ENCODE measurements at places on chromosomes 12 and 14.

DNA sequence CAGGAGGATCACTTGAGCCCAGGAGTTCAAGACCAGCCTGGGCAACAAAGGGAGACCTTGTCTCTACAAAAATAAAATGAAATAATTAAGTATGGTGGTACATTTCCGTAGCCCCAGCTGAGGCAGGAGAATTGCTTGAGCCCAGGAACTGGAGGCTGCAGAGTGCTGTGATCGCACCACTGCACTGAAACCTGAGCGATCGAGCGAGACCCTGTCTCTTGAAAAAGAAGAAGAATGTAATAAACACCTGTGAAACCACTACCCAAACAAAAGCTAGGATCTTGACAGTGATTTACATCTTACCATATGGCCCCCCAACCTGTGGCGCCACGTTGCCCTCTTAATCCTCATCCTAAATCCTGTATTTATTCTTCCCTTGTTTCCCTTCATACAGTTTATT is 5.7 kb upstream of the DTX1 start:
- DNase-seq, result no peak

- DNase-seq, result no peak
These were observed 19.3 kb downstream of the PPP2R5E start for GRCh38 chr14:63523735-63524426.

- no peak for DNase-seq
These were observed 413.2 kb downstream of the SOX5 start for GRCh38 chr12:23536293-23536692.

DNA sequence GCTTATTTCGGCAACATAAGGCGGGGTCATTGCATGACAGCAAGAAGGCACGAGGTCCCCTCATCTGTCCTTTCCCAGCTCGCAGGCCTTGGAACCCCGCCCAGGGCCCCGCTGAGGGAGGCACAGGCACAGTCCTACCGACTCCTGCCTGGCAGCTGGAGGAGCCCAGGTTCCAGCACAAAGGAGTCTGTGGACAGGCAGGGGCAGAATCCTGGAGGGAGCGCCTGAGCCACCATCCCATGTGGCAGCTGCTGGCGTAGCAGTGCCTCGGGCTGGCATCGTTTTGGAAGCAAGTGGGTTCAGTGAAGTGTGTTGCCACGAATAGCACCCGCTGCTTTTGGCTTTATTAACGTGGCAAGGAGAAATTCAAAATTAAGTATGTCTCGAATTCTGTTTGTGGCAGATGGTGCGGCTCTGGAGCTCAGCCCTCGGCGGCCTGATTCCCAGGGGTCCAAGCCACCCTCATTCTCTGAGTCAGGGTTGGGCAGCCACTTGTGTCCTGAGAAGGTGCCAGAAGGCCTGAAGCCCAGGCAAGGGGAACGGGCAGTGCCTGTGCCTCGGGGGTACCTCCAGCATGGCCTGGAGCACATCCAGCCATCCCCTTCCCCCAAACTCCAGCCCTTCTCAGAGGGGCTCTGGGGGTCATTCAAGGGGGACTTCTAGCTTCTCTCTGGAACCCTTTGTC is 35.9 kb downstream of the SLC8B1 start:
- DNase-seq, result no peak

- DNase-seq, result no peak
These were observed 136.3 kb downstream of the ADCK1 start for GRCh38 chr14:77936138-77936639.

- DNase-seq, result no peak
These were observed 858 bp upstream of the KCNA1 start for GRCh38 chr12:4908684-4909409.

DNA sequence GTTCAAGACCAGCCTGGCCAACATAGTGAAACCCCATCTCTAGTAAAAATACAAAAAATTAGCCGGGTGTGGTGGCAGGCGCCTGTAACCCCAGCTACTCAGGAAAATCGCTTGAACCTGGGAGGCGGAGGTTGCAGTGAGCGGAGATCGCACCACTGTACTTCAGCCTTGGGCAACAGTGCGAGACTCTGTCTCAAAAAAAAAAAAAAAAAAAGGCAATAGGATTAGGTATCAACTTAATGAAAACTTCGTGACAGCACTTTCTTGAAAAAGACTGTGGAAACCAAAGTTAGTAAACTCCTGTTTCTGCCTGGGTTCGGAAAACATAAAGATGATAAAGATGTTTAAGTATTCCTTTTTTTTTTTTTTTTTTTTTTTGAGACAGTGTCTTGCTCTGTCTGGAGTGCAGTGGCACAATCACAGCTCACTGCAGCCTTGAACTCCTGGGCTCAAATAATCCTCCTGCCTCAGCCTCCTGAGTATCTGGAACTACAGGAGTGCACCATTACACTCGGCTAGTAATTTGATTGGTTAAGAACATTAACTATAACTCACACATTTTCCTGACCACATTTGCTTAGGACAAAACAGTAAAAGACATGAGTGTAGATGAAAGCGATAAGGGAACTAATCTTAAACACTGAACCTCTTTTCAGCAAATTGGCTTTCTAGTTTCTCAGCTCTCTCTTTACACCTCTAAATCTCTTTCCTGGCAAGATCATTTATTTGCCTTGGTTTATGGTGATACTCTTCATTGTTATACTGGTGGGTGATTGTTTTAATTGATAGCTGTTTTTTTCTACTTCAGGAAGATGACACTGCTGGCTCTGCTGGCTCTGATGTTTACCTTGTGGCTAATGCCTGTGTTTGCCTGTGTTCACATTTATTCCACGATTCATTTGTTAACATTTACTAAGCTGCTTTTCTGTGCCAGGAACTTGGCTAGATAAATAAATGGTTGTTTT is 15.8 kb downstream of the HIF1A start:
- no peak for DNase-seq

DNA sequence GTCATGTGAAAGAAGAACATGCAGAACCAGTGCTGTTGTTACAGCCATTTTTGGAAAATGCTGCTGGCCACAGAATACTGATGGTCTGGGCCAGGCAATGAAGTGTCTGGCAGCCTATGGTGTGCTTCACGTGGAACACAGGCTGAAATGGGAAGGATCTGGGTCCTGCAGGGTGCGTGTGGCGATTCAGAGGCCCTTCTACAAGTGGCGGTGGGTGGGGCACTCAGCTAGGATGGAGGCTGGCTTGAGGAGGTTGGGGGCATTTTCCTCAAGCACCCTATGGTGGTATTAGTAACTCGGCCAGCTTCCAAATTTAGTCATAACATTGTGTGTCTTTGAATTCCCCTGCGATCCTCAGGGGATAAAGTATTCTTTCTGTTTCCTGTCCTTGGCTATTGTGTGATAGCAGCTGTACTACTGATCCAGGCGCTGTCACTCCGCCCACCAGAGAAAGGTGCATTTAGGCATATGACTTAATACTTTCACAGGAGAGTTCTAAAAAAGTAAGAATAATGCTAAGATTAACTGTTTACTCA is 9.2 kb upstream of the RAD52 start:
- DNase-seq, result no peak

GRCh38 chr12:110530511-110530910 is 28.4 kb downstream of the RAD9B start:
- no peak for DNase-seq

DNA sequence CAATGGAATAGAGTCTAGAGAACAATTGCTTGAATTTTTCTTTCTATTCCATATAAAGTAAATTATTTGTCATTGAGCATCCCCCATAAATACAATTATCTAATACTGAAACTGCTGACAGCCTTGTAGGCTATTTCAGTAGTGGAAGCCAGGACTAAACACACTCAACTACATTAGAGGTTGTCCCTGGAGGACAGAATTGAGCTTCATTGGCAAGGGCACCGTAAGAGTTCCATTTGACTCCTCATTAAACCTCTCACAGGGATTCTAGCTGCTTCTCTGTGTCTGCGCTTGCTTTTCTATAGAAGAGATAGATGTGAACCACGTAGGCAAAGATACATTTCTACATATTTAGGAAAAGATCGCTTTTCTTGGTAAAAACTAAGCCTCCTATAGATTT is 3.5 kb upstream of the PTPRO start:
- DNase-seq, result no peak

- no peak for DNase-seq
These were observed 515.4 kb downstream of the FUT8 start for GRCh38 chr14:65927931-65928356.

DNA sequence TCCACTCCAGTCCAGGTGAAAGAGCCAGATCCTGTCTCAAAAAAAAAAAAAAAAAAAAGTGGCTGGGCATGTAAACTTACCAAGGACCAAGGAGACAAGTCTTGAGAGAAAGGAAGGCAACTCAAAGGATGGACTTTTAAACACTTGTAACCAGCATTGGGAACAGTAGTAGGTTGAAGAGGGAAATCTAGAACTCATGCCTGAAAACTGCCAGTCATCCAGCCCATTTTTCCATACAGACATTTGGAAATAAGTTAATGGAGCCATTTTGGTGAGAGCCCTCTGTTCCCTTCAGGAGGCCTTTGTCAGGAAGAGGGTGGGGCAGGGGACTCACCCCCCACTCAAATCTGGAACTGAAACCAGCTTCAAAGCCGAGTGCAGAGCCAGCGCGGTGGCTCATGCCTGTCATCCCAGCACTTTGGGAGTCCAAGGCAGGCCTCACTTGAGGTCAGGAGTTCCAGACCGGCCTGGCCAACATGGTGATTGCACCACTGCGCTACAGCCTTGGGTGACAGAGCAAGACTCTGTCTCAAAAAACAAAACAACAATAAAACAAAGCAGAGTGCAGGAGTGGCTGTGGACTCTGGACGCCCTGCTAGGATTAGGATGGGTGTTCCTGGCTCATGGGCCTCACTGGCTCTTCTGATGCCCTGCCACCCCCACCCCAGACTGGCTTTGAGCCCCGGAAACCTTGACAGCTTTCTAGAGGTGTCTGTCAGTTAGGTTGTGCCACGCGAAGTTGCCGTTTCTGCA is 1.6 kb upstream of the MLXIP start:
- DNase-seq, result no peak

DNA sequence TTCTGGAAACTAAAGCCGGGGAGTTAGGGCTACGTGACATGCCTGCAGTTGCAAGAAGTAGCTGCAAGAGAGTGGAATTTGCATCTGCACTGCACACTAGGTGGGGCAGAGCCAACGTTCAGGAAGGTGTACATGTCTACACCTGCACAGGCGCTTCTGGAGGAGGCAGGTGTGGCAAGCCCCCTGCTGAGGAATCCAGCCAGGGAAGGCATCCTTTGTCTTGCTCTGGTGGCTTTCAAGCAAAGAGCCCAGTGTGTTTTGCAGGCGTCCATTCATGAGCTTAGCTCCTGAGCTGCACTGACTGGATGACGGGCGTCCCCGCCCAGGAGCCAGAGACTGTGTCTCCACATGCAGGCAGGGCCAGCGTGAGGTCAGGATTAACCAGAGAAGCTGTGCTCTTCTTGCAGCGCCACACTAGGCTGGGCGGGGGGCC is 116.3 kb downstream of the ZFP36L1 start:
- DNase-seq, result no peak

DNA sequence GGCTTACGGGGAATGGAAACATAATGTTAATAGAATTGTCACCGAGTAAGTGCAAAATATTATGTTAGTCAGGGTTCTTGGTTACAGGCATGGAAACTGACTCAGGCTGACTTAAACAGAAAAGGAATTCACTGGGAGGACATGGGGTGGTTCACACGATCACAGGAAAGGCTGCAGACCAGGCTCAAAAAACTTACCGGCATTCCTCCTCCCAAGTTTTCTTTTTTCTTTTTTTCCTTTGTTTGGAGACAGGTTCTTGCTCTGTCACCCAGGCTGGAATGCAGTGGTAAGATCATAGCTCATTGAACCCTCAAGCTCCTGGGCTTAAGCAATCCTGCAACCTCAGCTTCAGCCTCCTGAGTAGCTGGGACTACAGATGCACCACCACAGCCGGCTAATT is 11.9 kb upstream of the UBE2N start:
- no peak for DNase-seq

DNA sequence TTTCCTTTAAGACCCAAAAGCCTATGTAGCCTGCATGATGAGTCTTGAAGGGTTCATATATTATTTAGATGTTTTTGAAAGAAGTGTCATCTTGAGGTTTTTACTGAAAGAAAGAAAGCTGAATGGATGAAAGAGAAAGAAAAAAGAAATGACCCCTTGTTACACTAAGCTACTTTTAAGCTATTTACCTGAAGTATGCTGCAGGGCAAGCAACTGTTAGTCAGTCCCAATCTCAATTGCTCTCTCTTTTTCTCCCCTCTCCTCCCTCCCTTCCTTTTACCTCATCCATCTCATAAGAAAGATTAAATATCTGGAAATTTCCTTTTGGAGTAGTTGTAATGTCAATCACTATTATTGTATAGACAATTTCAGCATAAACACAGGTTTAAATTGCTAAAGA is 512.4 kb downstream of the TMTC2 start:
- DNase-seq, result no peak

DNA sequence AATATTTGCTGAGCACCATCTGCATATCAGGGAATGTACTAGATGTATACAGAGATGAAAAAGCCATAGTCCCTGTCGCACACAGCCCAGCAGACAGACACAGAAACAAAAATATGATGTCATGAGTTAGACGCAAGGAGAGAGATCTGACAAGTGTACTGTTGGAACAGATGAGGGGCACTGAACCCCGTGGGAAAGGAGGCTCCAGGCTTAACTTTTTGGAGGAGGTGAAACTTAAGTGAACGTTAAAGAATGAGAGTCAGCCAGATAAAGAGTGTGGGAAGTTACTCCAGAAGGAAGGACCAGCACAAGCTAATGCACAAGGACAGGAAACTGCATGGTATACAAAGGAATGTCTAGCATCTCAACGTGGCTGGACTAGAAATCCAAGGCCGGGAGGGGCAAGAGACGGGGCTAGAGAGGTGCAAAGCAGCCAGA is 2.5 kb upstream of the ACTN1 start:
- no peak for DNase-seq

DNA sequence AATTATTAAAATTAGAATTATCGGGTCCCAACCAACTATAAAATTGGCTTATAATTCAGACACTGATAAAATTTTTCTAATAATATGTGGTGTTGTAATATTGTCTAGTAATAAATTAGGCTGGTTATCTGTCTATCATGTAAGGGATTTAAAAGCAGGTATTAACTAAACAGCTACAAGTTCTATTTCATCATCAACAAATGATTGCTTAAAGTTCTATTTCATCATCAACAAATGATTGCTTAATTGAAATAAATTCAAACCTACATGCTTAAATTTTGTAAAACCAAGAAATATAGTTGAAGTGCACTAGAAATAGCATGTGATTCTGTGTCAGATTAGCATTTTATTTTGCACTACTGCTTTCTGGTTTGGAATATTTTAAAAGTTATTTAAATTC is 34.1 kb downstream of the SLCO1A2 start:
- DNase-seq, result no peak

- no peak for DNase-seq
These were observed 154.5 kb downstream of the EGLN3 start for GRCh38 chr14:33796356-33796755.
